ENCODE measurements at places on chromosomes 2 and 18.

GRCh38 chr2:160207804-160208654 is 8.0 kb upstream of the ITGB6 start:
- no peak for DNase-seq

DNA sequence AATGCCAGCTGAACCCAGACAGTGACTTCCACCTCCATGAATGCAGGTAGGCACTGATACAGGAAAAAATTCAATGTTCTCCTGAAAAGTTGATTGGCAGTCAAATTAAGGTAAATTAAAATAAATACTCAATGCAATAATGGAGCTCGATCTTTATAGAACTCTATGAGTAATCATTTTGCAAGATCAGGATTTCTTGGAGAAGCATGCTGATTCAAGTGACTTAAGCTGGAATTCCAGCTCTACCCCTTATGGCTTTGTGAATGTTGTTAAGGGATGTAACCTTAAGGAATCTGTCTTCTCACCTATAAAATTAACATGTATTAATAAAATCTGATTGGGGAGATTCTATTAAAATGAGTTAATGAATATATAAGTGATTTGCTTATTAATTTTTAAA is 145.1 kb downstream of the QPCT start:
- no peak for DNase-seq

DNA sequence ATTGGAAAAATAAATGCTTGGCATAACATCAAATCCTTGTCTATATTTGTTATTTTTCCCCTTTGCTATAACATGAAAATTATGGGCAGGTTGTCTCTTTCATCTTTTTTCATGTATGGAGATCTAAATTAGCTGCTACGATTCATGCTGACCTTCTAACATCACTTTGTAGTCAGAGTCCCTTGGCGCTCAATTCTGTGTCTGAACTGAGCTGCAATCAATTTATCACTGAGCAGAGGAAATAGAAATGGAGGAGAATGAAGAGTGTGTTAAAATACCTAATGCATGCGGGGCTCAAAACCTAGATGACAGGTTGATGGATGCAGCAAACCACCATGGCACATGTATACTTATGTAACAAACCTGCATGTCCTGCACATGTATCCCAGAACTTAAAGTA is 168.9 kb downstream of the CDH7 start:
- DNase-seq, result no peak

DNA sequence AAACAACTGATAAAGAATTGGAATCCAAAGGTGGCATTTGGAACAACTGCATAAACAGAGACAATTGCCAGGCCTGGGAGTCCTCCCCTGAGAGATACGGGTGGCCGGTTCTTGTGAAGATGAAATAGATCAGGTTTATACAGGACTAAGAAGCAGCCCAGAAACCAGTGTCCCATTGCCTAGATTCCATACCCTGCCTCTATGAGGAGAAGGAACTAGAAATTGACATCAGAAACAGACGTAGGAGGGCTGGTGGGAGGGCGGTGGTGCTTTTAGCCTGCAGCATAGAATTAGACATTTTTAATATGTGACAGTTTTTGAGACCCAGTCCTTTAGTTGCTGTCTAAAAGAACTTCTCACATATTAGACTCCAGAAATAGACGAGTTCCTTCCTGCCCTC is 11.8 kb upstream of the SH3BP4 start:
- no peak for DNase-seq

- no peak for DNase-seq
These were observed 246.7 kb upstream of the GULP1 start for GRCh38 chr2:188045016-188045415.

- no peak for DNase-seq
These were observed 123.5 kb downstream of the MBD2 start for GRCh38 chr18:54100920-54101470.

DNA sequence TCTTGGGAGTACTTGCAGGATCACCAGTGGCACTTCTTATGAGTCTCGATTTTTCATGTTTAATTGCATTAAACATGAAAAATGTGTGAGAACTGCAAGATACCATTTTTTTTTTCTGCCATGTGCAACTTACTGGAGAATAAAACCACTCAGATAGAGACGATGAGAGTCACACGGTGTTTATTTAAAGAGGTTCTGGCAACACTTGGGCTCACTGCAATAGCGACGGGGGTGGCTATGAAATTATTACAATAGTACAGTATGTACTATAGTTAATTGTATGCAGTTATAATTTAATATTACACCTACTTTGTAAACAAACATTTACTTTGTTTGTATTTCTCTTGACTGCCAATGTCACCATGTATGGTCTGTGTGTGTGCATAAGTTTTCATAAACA is 479.8 kb downstream of the NUP35 start:
- DNase-seq, result no peak

DNA sequence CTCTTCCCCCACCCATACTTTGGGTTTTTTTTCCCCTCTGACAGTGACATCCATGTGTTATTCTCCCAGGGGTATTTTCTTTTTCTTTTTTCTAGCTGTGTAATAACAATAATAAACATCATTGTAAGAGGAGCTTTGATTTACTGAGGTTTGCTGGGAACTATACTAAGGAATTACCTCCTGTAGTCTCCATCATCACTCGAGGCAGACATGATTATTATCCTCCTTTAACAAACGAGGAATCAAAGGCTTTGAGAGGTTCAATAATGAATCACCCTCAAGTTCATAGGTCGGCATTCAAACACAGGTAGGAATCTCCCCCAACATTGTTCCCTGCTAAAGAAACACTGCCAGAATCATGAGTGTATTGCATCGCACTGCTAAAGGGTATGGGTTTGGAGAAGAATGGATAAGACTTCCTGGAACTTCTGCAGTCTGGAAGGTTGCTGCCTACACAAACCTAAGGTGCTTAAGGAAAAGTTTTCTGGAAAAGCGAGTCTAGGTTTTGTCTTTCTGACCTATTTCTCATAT is 260.2 kb upstream of the SESTD1 start:
- no peak for DNase-seq

All from stimulated activated CD4-positive, alpha-beta T cell treated with anti-CD3 and anti-CD28 coated beads, TNF-alpha, amount 100 ng/mL, for 24 hours (primary cell).